Nucleus accumbens (tissue), 56 donors: ENCODE measurements at places on chromosomes 2 and 18.

DNA sequence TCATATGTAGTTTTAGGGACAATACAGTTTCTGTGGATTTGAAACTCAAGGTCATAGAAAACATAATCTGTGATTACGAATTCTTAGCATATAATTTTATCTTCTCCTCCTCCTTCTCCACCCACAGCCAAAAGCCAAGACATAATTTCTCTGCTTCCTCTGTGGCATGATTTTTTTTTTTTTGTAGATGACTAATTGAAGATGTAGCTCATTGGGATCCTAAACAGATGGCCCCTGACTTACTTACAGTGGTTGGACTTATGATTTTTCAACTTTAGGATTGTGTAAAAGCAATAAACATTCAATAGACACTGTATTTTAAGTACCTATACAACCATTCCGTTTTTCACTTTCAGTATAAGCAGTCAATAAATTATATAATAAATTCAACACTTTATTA, 42.3 kb downstream of the FSIP2 start:
- DNase-seq = no peak

DNA sequence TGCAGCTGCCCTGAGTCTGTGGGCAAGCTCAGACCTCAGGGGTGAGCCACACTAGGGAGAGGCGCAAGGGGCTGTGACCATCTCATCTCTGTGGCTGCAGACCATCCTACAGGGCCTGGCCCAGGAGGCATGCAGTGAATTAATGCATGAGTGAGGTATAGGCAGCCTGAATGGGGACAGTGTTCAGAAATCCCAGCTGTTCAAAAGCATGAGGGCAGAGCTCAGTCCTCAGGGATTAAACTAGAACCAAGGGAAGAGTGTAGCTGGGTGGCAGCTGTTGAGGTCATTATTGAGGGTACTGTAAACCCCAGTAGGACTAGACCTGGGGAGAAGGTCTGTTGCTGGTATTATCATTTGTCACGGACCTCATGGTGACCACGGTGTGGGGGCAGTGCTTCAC, 17.0 kb downstream of the TMEM177 start:
- no peak for DNase-seq

GRCh38 chr2:190718652-190719526, 70.0 kb downstream of the NAB1 start:
- no peak for DNase-seq

DNA sequence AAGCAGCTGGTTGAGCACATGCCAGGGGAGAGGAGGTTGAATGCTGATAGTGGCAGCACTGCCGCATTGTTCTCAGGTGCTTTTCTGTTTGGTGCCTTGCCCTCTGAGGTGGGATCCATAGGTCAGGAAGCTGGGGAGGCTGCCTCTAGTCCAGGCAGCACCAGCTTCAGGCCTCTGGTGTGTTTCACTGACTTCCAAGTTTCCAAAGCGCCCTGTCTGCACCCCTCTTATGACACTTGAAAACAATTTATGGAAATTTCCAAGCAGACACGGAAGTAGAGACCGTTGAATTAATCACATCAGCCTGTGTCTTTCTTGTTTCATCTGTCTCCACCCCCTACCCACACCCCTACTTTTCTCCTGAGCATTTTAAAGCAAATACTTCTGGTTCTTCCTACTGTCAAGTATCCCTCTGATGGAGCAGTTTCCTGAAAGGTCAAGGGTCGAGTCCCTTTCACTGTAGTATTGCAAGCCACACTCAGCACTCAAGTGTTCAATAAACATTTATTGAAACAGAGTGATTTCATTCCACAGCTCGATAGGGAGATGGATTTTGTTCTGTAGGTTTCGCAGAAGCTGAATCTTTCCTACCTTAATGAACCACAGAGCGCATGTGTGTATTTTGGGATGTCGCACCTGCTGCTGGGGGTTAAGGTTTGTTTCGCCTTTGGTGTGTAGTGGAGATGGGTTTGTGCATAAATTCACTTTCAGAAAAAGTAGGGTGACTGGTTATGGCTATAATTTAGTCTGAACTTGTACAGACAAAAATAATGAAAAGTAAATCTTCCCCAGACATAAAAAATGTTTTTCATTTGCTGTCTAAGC, 21.4 kb downstream of the DGKD start:
- no peak for DNase-seq

DNA sequence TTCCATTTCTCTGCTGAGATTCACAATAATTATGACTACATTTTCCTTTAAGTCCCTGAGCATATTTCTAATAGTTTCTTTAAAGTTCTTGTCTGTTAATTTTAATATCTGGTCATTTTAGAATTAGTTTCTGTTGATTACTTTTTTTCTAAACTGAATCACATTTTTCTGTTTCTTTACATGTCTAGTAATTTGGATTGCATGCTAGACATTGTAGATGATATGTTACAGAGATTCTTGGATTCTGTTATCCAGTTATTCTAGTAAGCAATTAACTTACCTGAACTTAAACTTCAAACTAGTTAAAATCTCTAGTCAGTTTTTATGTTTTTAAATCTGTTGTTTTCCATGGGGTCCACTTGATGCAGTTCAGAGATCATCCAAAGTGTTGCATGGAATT, 214.0 kb downstream of the MYO1B start:
- DNase-seq = no peak

DNA sequence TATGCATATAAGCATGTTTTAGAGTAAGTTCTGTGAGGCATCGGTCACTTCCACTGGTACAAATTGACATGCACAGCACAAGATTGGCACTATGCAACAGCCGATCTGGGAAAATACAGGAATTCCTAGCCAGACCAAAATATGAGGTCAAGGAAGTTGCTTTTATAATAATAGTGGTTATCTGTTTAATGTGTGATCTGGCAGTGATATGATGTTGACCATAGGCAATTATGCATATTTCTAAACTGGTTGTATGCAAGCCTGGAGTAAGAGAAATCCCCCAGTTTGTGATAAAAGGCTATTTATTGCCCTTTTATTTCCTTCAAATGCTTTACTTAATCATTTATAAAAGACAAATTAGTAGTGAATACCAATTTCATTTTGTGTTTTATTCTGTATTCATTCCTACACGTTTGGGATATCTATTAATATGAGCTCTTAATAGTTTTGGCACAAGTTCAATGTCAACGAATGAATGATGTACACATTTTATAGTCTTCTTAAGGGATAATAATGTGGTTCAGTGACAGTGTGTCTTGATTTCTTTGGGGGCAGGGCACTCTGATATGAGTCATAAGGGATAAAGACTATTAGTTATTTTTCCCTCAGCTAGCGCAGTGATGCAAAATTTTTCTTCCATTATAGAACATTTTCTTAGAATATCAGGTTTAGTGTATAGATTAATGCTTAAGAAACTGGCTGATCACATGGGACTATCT, 34.7 kb upstream of the ZEB2 start:
- DNase-seq = no peak
